Sigmoid colon (tissue), 7 donors: ENCODE measurements at places on chromosomes 6 and 20. TPM values are rescaled to one million over a fixed set of nuclear protein-coding genes. Genes with fewer than 3 reads are reported as not detected.

The CLPSL1 gene
- total RNA-seq: not detected

The TFAP2C gene
- total RNA-seq: 3.6 TPM

The CPXM1 gene
- total RNA-seq: 1.1 TPM

The ADGRG6 gene
- 17.6 TPM for total RNA-seq

The CCDC28A gene
- 25.3 TPM for total RNA-seq

The GPR6 gene
- not detected for total RNA-seq

The SYCP2 gene
- 0.81 TPM for total RNA-seq

The PTCRA gene
- total RNA-seq: not detected

The IL17A gene
- not detected for total RNA-seq

The SH3BGRL2 gene
- total RNA-seq: 30.6 TPM

The LY6G6C gene
- total RNA-seq: not detected

The GTSF1L gene
- not detected for total RNA-seq

The OSER1 gene
- total RNA-seq: 90.5 TPM

The HLA-DRB1 gene
- total RNA-seq: 44.6 TPM

The HLA-DQB1 gene
- under 0.01 TPM for total RNA-seq

The KCNQ5 gene
- total RNA-seq: 0.49 TPM

The CALHM5 gene
- 2.1 TPM for total RNA-seq

The RPP40 gene
- total RNA-seq: 4.2 TPM

The AGER gene
- total RNA-seq: 8.9 TPM

The LINC00237 gene
- total RNA-seq: not detected

The DNAH8 gene
- total RNA-seq: not detected

The TULP1 gene
- not detected for total RNA-seq

The MCHR2 gene
- total RNA-seq: 0.33 TPM

The BPI gene
- total RNA-seq: not detected

The CALHM6 gene
- 8.6 TPM for total RNA-seq

The TOX2 gene
- total RNA-seq: 0.27 TPM

The BCAS1 gene
- not detected for total RNA-seq

The PTGIS gene
- total RNA-seq: 241 TPM

The PREX1 gene
- total RNA-seq: 12.8 TPM

The HCK gene
- total RNA-seq: 8.9 TPM

The RTN4IP1 gene
- 4.4 TPM for total RNA-seq

The DPPA5 gene
- not detected for total RNA-seq

The TAGAP gene
- 1.8 TPM for total RNA-seq

The RAET1E gene
- total RNA-seq: not detected

The EYS gene
- not detected for total RNA-seq

The MROH8 gene
- total RNA-seq: 4.9 TPM

The ACTL10 gene
- 0.54 TPM for total RNA-seq

The FOXF2 gene
- total RNA-seq: 18.2 TPM

The SCRT2 gene
- not detected for total RNA-seq

The RIPOR2 gene
- 7.2 TPM for total RNA-seq

The STX16 gene
- 64.6 TPM for total RNA-seq

The SIM1 gene
- total RNA-seq: not detected

The RSPO3 gene
- total RNA-seq: 11.7 TPM

The RAD21L1 gene
- not detected for total RNA-seq

The HEY2 gene
- total RNA-seq: 2.5 TPM
